ENCODE measurements at places on chromosomes 6 and 20. TPM values are rescaled to one million over a fixed set of nuclear protein-coding genes. Genes with fewer than 3 reads are reported as not detected.

Gene ZSCAN23
- 12.0 TPM for total RNA-seq

Gene SYCP2
- 3.0 TPM for total RNA-seq

Gene NKX2-2
- total RNA-seq = not detected

Gene MYL9
- total RNA-seq = 13.3 TPM

Gene OOEP
- 12.2 TPM for total RNA-seq

Gene SSTR4
- total RNA-seq = not detected

Gene DEFB124
- not detected for total RNA-seq

Gene CPXM1
- total RNA-seq = not detected

Gene TMEM170B
- total RNA-seq = 3.9 TPM

Gene ESR1
- 1.5 TPM for total RNA-seq

Gene FOXC1
- total RNA-seq = 18.6 TPM

Gene RUNX2
- total RNA-seq = 10.4 TPM

Gene SNRNP48
- total RNA-seq = 21.7 TPM

Gene SPATS1
- total RNA-seq = not detected

Gene ECT2L
- total RNA-seq = not detected

Gene ECI2
- 45.7 TPM for total RNA-seq

Measured in PC-9 (cell line).